Calu3 (cell line): ENCODE measurements at places on chromosomes 6 and 20. TPM values are rescaled to one million over a fixed set of nuclear protein-coding genes. Genes with fewer than 3 reads are reported as not detected.

The TREM1 gene
- 1.2 and 1.4 TPM in 2 replicates for total RNA-seq

The KCNK5 gene
- total RNA-seq, result 62.4 and 77.5 TPM in 2 replicates

The NT5E gene
- total RNA-seq, result 52.8 and 76.5 TPM in 2 replicates

The ZC2HC1B gene
- not detected in 2 replicates for total RNA-seq

The KIFC1 gene
- total RNA-seq, result 105 and 140 TPM in 2 replicates

The THBD gene
- total RNA-seq, result not detected in 2 replicates

The ZSCAN12 gene
- 4.7 and 5.2 TPM in 2 replicates for total RNA-seq

The KIAA0408 gene
- total RNA-seq, result 0.31 and 0.91 TPM in 2 replicates

The CLPSL2 gene
- not detected in 2 replicates for total RNA-seq

The GPR6 gene
- not detected in 2 replicates for total RNA-seq

The KCNS1 gene
- 10.4 and 10.7 TPM in 2 replicates for total RNA-seq

The ARHGAP40 gene
- 8.3 and 9.7 TPM in 2 replicates for total RNA-seq

The AVP gene
- not detected in 2 replicates for total RNA-seq

The NFATC2 gene
- total RNA-seq, result 14.2 and 15.8 TPM in 2 replicates
